Head of caudate nucleus (tissue), 42 donors: ENCODE measurements at places on chromosomes 16 and 17.

- DNase-seq = peak; percentile 79
These were observed 1.3 kb upstream of the PER1 start for GRCh38 chr17:8153525-8153956.

DNA sequence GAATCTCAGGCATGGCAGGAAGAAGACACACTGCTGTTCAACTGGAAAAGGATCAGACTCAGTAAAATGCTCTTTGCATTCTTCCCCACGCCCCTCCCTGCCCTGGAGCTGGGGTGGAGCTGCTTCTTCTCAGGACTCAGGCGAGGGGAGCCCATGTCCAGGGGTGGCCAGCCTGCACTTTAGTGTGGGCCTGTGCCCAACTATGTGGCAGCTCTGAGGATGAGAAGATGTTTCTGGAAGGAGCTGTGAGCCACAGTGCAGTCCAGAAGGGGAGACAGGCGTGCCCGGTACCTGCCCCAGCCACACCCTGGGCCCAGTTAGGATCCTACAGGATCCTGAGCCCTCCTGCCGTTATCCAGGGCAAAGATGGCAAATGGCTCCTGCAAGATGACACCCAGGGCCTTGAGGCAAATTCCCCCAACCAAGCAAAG lies 120.3 kb downstream of the ANKRD11 start:
- DNase-seq = no peak

GRCh38 chr16:64144617-64145016 lies 977.2 kb downstream of the CDH11 start:
- no peak for DNase-seq

DNA sequence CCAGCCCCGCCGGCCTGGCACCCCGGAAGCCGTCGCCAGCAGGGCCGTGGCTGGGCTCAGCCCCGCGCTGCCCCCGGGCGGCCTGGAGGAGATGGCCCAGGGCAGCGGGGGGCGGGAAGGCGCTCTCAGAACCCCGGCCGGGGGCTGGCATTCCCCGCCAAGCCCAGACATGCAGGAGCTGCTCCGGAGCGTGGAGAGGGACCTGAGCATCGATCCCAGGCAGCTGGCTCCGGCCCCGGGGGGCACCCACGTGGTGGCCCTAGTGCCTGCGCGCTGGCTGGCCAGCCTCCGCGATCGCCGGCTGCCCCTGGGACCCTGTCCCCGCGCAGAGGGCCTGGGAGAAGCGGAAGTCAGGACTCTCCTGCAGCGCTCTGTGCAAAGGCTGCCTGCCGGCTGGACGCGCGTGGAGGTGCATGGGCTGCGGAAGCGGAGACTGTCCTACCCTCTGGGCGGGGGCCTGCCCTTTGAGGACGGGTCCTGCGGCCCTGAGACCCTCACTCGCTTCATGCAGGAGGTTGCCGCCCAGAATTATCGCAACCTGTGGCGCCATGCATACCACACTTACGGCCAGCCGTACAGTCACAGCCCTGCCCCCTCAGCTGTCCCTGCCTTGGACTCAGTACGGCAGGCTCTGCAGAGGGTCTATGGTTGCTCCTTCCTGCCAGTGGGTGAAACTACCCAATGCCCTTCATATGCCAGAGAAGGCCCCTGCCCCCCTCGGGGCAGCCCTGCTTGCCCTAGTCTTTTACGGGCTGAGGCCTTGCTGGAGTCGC lies 551 bp downstream of the WDR81 start:
- DNase-seq = no peak

- no peak for DNase-seq
These were observed 13.2 kb downstream of the UBALD2 start for GRCh38 chr17:76278268-76278908.

GRCh38 chr16:72554935-72555334 lies 383.0 kb upstream of the PMFBP1 start:
- DNase-seq = no peak

DNA sequence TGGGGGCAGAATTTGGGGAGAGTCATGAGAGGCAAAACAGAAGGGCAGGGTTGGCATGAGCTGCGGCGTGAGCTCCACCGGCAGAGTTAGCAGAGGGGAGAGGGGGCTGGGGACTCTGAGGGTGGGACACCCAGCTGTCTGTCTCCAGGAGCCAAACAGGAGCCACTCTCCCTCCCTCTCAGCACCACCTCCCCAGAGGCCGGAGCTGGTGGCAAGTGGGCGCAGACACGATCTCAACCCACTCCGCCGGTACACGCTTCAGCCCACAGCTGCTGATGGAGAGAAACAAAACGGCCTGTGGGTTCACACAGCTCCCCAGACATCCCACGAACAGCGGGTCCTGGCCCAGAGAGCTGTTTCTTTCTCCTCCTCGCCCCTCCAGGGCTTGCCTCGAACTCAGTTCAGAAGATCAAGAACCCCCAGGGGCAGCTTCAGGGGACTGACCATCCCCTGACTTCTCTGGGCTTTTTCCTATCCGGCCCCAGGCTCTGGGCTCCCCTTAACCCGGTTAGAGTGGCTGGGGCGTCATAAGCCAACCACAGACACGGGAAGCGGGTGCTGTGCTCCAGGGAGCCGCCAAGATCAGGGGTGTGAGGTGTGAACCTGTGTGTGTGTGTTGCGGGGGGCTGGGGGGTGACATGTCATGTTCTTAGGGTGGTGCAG lies 7.6 kb downstream of the RHBDF2 start:
- DNase-seq = no peak

DNA sequence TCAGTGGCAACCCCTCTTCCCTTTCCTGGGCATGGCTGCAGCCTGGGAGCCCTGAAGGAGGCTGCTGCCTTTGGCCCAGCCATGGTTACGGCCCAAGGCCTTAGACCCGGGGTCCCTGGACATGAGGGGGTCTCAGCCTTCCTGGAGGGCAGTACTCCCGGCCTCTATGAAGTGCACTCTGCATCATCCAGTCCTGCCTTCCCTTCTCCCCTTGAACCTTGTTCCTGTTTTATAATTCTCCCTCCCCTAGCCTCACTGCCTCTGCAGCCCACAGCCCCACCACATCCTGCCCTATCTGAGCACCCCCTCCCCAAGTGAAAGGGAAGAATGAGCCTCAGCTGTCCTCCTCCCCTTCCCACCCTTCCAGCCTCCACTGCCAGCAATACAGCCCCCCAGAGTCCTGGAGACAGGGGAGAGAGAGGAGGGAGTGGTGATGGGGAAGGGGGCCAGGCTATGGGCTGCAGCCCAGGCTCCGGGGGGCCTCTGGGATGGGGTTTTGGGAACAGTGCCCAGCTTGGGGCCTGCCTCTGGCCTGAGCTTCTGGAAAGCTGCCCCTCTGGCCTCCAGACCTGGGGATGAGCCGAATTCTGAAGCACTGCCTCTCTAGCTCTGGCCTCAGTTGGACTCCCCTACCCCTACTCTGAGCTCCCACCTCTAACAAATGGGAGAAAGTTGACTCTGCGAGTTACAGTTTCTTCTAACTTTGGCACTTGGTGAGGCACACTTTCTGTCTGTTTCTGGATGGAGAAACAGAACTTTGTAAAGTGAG lies 7.6 kb downstream of the CCR7 start:
- DNase-seq = peak; percentile 6

DNA sequence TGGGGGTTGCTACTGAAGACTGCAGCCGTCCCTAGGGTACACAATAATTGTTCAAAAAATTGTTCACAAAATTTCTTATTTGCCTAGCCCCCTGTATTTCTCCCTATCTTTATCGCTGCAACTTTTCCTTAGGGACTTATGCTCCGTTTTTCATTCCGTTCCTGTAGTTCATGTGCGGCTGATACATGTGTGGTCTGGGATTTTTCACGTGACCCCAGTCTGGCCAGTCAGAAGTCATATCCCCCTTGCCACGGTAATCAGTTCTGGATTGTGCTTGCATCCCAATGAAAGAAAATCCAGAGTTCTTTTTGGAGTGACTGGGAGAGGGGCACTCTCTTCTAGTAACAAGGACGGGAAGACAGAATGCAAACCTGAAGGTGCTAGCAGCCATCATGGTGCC lies 610.7 kb upstream of the C16orf82 start:
- no peak for DNase-seq

GRCh38 chr16:65919145-65919985 lies 447.1 kb upstream of the CDH5 start:
- no peak for DNase-seq

- DNase-seq = no peak
These were observed 74.2 kb upstream of the CCL1 start for GRCh38 chr17:34437188-34437587.

- no peak for DNase-seq
These were observed 3.0 kb downstream of the SREBF1 start for GRCh38 chr17:17833658-17834357.

GRCh38 chr17:14069251-14070021 lies at the start of gene COX10:
TSS of gene COX10 (plus strand) at chr17:14069504. CDS start at chr17:14069606, 102 bp downstream.
- DNase-seq = peak; percentile 77

GRCh38 chr17:33012522-33013033 lies 20.9 kb downstream of the SPACA3 start:
- no peak for DNase-seq

DNA sequence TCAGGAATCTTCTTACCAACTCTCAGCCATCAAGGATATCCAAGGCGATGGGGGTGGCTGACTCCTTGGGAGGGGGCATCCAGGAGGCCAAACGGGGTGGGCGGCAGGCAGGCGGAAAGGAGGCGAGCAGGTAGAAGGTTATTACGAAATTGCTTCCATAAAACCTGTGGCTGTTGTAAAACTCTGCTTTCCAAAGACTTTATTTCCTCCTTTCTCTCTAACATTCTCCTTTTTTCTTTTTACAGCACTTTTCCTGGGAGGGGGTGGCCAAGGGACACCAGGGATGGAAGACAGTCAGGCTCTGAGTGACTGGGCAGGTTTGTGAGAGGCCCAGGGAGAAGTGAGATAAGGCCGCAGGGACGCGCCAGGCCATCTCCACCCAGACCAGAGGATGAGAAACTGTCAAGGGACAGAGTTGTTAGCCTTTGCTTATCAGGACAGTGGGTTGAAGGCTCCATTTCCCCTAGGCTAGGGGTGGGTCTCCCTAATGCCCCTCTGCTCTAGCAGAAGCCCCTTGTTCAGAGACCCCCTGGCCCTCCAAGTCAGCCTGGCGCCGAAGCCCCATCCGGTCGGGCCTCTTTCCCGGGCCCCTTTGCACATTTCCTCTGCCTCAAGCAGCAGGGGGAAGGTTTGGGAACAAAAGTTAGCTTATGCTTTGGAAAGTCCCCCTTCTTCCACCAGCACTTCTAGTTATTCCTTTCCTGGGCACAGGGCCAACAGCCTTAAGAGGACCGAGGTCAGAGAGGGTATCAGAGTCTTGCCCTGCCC lies 5.0 kb upstream of the HOXB9 start:
- no peak for DNase-seq

GRCh38 chr16:28189245-28189644 lies 22.5 kb downstream of the XPO6 start:
- DNase-seq = no peak

DNA sequence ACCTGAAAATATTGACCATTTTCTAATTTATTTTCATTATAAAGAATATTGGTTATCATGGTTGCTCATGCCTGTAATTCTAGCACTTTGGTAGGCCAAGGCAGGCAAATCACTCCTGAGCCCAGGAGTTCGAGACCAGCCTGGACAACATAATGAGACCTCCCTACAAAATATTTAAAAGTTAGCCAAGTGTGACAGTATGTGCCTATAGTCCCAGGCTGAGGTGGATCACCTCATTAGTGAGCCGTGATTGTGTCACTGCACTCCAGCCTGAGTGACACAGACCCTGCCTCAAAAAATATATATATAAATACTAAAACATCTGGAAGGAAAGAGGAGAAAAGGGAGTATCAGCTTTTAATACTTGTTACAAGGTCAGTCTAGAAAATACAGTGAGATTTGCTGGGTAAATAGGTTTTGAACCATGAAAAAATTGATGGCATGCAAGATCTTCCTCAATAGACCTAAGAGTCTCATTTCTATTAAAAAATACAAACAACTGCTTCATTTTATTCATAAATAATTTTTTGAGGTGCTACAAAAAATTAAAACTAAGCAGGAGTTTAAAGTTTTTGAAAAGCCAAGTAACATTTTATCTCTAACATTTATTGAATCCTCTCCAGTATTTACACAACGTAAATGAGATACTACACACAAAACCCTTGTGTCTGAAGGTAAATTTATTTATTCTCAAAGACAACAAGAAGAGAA lies 47.7 kb downstream of the TUBD1 start:
- DNase-seq = no peak

DNA sequence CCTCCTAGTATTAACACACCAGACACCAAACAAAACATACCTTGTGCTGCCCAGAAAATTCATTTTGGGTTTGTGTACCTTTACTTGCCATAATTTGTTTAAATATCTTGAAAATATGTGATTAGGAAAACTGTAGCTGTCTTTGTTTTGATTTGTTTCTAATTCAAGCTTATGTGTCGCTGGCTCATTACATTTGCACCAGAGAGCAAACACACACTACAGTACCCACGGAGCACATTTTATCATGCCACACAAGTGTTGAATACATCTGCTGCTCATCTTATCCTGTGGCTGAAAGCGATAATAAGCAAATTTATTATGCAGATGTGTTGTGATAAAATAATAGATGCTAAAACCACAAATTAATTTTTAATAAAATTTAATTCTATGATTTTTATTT lies 63.1 kb downstream of the SPAG9 start:
- DNase-seq = no peak

GRCh38 chr16:57758331-57759117 lies 23.0 kb downstream of the KATNB1 start:
- DNase-seq = peak; percentile 51

GRCh38 chr17:13268791-13269595 lies 251.2 kb upstream of the ELAC2 start:
- DNase-seq = no peak

- no peak for DNase-seq
These were observed 28.2 kb upstream of the SREBF1 start for GRCh38 chr17:17865035-17865434.

- no peak for DNase-seq
These were observed 39.3 kb downstream of the SMPD3 start for GRCh38 chr16:68408967-68409366.

GRCh38 chr17:75908201-75908600 lies 3.5 kb upstream of the MRPL38 start:
- DNase-seq = no peak

DNA sequence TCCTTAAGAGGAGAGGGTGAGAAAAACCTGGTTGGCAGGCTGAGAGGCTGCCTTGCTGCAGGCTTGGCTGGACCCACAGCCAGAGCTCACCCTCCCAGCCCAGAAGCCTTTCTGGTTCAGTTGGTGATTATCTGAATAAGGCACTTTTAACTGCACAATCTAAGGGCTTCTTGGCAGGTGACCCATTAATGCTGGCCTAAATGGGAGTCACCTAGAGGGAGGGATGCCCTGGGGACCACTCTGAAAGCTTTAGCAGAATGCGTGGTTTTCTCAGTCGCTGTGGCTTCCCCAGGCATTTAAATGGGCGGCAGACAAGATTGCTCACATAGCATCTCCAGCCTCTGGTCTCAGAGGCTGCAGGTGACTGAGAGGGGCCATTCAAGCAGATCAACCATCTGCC lies 33.2 kb upstream of the SHISA9 start:
- no peak for DNase-seq

GRCh38 chr17:37570527-37571093 lies 38.6 kb downstream of the SYNRG start:
- DNase-seq = peak; percentile 29

GRCh38 chr17:45748731-45749310 lies 35.3 kb upstream of the CRHR1 start:
- DNase-seq = no peak

- DNase-seq = no peak
These were observed 21.5 kb downstream of the UBE2G1 start for GRCh38 chr17:4344926-4345325.
